ENCODE measurements at places on chromosomes 2 and 18.

DNA sequence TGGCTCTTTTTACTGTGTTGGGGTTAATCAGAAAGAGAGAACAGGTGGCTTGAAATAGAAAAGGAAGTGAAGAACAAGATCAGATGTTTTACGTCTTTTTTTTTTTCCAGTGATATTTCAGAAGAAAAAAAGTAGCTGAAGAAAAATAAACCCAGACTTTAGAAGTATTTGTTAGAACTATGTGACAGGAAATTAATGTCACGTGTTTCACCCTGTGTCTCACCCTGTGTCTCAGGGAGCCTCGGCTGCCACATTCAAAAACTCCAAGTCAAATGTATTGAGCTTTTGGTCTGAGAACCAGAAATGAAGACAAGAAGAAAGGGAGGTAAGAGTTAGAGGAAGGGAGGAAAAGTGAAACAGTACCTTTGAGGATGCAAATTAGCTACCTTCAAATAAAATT lies 38.0 kb downstream of the AKAIN1 start:
- DNase-seq, result no peak

DNA sequence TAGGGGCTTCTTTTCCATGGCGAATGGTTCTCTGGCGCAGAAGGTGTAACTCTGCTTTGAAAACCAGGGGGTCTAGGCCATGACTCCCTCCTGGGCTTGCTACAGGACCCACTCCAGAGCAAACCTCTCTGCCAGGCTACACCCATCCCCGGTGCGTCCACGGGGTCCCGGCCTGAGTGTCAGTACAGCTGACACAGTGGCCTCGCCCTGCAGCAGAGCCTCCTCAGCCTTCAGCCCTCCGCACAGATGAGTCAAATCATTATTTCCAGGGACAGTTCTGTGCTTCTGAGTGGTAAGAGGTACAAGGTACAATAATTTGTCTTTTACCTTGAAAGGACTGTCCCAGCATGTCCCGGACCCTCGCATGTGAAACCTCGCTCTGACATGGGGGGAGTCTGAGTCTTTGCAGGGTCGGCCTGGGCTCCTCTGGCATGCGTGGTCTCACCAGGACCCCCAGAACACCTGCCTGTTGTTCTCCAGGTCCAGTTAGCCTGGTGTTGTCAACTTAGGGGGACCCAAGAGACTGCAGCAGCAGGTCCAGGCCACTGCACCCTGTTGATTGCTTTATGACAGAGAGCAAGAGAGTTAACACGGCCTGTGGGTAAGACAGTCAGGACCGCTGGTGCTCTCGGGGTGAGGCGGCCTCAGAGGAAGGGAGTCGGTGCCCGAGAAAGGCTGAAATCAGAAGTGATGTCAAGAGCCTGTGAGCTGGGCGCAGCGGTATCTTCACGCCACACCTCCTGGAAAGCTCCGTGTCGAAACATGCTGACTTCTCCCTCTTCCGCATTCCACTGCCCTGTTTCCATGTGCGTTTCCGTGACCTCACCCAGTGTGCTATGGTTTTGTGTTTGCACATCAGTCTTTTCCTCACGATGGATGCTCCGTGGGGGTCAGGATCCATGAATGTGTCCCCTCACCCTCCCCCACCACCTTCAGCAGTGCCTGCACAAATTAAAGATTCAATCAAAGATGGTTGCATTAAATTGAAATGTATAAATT lies 340.1 kb downstream of the EIPR1 start:
- no peak for DNase-seq

GRCh38 chr2:102269200-102269524 lies 42.2 kb upstream of the IL1RL1 start:
- DNase-seq, result no peak

DNA sequence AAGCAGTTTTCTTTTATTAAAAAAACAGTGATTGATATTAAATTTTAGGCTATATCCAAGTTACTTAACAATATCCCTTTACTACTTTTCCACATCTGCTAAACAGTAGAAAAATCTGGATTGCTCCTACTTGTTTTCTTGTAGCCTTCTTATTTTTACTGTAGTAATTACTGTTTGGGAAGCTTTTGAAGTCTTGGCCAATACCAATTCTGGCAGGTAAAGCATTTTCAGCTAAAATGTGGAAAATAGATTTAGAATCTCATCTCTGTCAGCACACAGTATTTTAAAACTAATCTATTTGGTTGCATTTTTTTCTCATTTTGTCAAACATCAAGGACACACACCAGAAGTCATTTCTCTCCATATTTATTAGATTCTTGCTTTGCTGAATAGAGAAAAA lies 1485.7 kb upstream of the PIK3C3 start:
- no peak for DNase-seq

DNA sequence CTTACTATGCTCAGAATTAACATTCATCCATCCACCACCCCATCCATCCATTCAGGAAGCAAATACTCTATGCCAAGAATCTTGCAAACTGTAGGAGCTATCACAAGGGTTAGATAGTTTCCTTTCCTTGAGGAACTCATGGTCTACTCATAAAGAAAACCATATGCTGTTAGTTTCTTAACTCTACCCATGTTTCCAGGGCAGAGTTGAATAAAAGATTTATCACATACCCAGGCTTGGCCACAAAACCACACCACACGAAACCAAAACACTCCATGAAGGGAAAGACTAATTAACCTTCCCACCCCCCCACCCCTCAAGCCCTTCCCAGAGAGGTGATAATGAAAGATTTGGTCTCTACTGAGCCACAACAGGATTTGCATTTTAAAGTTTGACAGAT lies 23.7 kb upstream of the MSGN1 start:
- DNase-seq, result no peak

- DNase-seq, result no peak
These were observed 21.8 kb upstream of the CXCR1 start for GRCh38 chr2:218188528-218188927.
